ENCODE measurements at places on chromosomes 16 and 17.

DNA sequence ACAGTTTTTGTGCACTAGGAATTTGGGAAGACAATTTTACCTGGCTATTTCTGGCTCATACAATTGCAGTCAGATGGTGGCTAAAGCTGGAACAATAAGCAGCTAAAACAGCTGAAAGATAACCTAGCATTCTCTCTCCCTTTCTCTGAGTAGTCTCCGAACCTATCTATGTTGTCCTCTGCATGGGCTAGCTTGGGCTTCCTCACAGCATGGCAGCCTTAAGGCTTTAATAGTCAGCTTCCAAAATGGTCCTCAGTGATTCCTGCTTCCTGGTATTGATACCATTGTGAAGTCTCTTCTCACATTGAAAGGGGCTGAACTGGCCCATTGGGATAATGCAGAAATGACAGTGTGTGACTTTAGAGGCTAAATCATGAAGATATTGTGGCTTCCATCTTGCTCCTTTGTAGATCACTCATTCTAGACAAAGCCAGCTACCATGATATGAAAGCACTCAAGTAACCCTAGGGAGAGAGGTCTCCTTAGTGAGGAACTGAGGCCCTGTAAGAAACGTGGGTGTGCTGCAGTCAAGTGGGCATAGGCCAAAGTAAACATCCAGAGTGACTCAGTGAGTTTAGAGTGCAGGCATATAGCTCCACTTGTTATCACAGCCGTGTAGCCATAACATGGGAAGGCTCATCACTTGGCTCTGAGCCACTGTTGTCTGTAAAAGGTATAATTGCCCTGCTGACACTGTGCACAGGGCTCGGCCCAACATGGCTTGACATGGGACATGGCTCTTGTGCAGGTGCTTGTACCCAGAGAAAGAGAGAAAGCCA, 5.5 kb upstream of the VKORC1 start:
- no peak for DNase-seq

DNA sequence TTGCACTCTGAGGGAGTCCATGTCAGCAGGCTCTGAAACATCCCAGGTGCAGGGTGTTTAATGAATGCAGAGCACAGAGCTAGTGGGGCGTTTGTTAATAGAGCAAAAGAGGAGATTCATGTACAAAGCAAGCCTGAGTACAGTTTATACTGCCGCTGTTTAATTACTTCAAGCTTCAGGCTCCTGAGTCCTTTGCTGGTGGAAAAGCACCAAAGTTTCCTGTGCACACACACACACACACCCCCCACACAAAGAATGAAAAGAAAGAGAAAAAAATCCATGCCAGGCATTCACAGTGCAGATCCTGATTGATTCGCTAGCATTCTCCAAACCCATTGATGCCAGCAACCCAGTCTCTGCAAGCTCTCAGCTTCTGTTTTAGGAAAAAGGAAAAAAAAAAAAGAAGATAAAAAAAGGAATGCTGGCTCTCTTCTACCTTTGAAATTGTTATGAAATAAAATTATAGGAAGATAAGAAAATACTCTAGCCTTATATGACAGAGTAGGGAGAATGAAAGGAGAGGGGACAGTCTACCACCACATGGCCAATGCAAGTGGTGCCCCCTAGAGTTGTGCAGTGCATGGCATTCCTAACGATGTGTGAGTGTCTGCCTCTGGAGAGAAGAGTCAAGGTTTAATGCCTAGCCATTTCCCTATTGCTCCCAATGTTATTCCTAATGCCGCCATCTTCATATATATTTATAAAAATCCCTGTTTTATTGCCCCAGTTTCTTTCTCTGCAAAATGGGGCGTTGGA, 216.5 kb downstream of the TMEM114 start:
- DNase-seq, result no peak

- no peak for DNase-seq
Observed at GRCh38 chr16:88691129-88691813, 5.0 kb upstream of the SNAI3 start.

DNA sequence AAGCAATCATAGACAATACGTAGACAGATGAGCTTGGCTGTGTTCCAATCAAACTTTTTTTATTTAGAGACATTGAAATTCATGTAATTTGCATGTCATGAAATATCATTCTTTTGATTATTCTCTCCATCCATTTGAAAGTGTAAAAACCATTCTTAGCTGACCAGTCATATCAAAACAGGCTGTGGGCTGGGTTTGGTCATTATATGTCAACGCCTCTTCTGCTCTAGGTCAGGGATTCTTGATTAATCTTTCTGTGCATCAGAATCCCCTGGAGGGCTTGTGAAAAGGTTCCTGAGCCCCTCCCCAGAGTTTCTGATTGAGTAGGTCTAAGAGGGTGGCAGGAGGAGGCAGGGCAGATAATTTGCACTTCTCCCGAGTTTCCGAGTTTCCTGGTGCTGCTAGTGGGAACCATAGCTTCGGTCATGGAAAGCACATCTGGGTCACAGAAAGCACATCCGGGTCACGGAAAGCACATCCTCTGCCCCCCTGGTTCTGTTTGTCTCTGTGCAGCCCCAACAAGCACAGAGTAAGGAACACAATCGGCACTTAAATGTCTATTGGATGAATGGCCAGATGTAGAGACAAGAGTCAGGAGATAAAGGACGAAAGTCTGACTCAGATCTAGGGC, 16.4 kb downstream of the PIMREG start:
- DNase-seq, result no peak

Data from ovary (tissue), 10 donors.